Stimulated activated CD4-positive, alpha-beta T cell treated with anti-CD3 and anti-CD28 coated beads, Interleukin-4, amount 100 ng/mL, for 48 hours (primary cell): ENCODE measurements at places on chromosomes 12 and 14.

GRCh38 chr12:121452340-121452984 lies 52.5 kb downstream of the RNF34 start:
- no peak for DNase-seq

DNA sequence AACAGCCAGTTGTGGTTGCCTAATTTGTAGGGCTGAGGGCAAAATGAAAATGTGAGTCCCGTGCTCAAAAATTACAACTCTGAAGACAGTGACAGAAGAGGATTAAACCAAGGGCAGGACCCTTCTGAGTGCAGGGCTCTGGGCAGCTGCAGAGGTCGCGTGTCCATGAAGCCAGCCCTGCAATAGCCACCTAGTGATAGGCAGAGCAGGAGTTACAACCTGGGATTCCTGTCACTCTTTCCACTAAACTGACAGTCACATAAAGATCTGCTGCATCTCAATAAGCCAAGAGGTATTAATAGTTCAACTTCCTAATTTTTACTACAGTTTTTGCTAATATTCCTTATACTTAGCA lies 94.1 kb downstream of the SLC2A13 start:
- no peak for DNase-seq

- no peak for DNase-seq
Measured at GRCh38 chr14:32121536-32121935, 44.4 kb downstream of the ARHGAP5 start.

- DNase-seq = no peak
Measured at GRCh38 chr14:104436047-104436591, 143.4 kb upstream of the C14orf180 start.

- no peak for DNase-seq
Measured at GRCh38 chr12:19978193-19978592, 390.1 kb upstream of the PDE3A start.

DNA sequence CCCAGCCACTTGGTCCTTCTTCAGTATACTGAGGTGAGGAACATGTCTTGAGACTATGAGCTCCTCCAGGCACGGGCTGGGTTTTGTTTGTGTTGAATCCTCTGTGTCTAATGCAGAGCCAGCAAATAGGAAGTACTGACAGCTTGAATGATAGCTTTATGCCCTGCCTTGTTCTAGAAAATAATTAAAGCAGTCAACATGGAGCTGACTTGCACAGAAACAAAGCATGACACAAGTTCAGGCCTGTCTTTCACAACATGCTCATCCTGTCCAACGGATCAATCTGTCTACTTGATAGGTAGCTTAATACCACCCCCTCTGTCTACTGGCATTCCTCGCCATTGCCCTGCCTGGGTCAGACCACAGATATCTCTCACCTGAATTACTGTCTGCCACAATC lies 140.9 kb downstream of the ESRRB start:
- DNase-seq = no peak

GRCh38 chr12:88445705-88446394 lies 134.4 kb downstream of the KITLG start:
- no peak for DNase-seq

DNA sequence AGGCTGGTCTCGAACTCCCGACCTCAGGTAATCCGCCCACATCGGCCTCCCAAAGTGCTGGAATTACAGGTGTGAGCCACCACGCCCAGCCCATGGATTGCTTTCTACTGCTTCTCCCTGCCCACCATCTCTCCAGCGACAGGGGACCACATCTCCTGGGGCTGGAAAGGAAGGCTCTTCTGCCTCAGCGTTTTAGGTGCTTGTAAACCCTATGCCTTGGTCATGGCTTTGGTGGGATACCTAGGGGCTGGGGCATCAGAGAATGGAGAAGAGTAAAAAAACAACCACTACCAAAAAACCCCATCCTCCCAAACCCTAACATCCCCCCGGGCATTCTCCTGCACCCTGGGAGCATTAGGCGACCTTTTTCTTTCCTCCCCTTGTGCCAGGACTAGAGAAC lies 1.1 kb upstream of the TMEM121 start:
- DNase-seq = no peak

GRCh38 chr14:77659831-77660230 lies 43.4 kb upstream of the SPTLC2 start:
- no peak for DNase-seq

DNA sequence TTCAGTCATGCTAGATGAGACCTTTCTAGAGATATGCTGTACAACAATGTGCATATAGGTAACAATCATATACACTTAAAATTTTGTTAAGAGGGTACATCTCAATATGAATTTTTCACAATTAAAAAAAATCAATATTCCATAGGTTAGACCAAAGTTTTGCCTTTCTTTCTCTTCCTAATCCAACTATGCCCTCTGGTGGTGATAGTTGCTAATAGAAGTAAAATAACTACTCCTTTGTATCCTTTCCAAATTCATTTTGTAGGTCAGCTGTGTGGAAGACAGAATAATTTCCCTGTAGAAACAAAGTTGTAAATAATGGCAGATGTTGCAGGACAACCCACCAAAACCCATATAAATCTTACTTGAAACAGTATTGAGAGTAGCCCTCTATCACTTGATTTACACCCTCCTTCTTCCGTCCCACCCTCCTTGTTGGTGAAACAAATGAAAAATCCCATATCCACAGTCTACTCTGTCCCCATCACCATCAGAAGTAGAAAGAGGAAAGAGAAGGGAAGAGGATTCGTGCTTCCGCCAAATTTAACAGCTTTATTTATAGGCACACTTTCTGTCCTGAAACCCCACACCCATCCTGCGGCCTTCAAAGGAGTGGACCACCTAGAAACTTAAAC lies 34.2 kb upstream of the KICS2 start:
- DNase-seq = no peak

GRCh38 chr12:20631711-20632110 lies 63.4 kb upstream of the SLCO1C1 start:
- no peak for DNase-seq

- DNase-seq = no peak
Measured at GRCh38 chr14:69841656-69842055, 37.6 kb upstream of the SMOC1 start.

DNA sequence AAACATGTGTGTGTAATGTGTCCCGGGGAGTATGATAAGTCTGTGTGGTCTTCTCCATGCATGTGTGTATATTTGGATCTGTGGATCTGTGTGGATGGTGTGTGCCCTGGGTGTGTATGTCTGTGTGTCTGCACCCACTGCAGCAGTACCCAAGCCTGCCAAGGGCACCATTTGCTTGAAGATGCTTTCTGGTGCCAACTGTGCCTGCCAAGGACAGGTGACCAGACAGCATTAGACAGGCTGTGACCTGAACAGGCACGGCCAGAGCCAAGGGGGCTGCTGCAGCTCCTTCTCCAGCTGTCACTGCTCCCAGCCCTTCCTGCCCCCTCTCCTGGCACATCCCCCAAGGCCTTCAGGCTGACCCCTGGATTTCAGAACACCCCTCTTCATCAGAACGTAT lies 35.0 kb downstream of the DTX1 start:
- no peak for DNase-seq

DNA sequence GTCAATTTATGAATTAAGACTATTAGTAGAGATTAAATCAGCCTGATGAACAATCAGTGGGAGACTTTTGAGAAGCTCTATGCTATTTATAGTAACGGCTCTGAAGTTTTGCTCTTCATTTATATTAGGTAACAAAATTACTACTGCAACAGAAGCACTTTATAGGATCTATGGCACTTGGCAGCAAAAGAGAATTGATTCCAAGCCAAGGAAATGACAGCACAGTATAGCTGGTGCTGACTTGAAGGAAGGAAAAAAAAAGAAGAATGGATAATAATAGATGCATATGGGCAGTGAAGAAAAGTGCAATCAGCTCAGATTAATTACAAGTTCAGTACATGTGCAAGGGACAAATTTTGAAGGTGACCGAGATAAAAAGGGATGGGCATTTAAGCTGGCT lies 228.2 kb upstream of the PPFIA2 start:
- no peak for DNase-seq

DNA sequence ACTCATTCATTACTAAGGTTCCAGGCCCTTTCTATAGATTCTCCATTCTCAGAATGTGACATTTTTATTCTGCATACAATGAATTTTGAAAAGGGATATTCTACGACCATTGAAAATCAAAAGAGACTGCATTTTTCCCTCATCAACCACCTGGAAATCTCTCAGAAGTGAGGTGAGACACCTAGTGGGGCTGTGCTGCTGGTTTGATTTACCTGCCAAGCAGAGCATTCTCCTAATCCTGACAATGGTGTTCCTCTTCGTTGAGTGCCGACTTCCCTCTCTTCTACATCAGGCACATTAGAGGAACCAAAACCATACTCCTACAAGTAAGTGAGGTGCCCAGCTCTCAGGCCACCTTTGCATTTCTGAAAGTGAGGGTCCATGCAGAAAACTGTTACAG lies 14.9 kb downstream of the CKB start:
- DNase-seq = no peak

- DNase-seq = peak; percentile 32
Measured at GRCh38 chr12:110780448-110780847, 37.8 kb upstream of the PPP1CC start.

DNA sequence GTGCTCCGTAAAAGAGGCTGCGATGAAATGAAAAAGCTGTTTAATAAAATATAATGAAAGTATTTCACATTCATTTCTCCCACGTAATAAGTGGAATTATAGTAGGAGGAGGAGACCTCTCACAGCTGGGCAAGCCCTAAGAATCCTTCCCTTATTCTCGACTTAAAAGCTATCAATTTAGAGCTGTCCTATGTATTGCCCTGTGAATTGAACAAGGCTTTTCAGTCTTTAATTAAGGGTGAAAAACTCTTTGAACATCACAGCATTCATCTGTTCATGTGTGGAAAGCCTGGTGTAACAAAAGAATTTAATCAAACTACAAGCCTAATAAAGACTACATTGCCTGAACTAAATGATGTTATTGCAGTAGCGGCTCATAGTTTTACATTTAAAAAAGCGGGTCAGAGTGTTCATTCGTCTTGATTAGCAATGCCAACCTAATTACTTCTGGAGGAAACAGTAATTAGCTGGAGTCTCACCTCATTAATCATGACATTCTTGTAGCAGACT lies 142.0 kb downstream of the ETNK1 start:
- no peak for DNase-seq

DNA sequence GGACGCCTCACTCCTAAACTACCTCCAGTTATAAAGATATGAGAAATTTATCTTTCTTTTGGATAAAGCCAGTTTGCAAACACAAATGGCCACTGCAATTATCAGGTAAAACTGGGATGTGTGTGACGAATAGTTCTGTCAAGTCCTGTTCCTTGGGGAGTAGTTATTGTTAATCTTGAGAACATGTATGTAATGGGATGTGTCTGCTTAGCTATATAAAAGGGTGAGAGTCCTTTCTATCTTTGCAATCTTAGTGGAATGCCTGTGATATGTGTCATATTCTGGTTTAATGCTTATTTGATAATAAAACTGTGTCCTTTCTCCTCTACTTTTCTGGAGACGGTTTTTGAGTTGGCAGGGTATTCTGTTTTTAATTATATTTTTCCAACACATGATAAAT lies 56.1 kb upstream of the PKP2 start:
- no peak for DNase-seq

DNA sequence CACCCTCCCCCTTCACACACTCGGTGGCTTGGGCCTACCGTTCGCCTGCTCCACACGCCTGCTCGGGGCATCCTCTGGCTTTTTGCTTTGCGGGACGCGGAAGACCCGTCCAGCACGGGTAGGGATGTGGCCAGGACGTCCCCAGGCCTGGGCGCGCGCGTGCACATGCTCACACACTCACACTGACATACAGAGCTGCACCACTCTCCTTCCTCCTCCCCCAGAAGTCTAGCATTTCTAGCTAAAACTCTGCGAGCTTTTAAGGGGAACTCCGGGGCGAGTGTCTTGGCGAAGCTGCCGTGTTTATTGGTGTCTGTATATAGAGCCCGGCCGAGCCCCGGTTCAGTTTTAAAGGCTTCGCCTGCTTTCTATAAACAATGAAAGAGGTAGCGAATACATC lies 5.0 kb downstream of the TBX5 start:
- no peak for DNase-seq

- no peak for DNase-seq
Measured at GRCh38 chr12:90112666-90113065, 404.0 kb upstream of the ATP2B1 start.
